Urinary bladder (tissue), 4 donors: ENCODE measurements at places on chromosomes 11 and 22. TPM values are rescaled to one million over a fixed set of nuclear protein-coding genes. Genes with fewer than 3 reads are reported as not detected.

GRCh38 chr11:45162916-45163879, 16.8 kb downstream of the PRDM11 start:
- DNase-seq = no peak

DNA sequence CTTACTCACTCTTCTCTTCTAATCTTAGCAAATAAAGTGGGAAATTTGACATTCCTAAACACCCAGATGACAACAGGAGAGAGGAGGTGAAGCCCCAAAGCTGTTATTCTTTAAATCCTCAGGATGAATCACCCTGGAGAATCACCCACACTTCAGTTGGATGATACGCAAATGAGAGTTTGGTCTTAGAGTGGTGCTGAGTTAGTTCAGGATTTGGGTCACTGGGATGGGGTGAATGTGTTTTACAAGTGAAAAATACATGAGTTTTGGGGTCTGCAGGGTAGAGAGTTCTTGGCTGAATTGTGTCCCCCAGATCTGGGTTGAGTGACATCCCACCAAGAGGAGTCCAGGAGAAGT, 117.2 kb downstream of the GGTLC2 start:
- DNase-seq = no peak

- no peak for DNase-seq
Measured at GRCh38 chr22:24247564-24248344, 2.9 kb upstream of the GGT5 start.

- DNase-seq = peak; percentile 42
Measured at GRCh38 chr11:130830566-130830965, 85.7 kb downstream of the SNX19 start.

- no peak for DNase-seq
Measured at GRCh38 chr22:35997438-35997837, 31.2 kb downstream of the RBFOX2 start.

DNA sequence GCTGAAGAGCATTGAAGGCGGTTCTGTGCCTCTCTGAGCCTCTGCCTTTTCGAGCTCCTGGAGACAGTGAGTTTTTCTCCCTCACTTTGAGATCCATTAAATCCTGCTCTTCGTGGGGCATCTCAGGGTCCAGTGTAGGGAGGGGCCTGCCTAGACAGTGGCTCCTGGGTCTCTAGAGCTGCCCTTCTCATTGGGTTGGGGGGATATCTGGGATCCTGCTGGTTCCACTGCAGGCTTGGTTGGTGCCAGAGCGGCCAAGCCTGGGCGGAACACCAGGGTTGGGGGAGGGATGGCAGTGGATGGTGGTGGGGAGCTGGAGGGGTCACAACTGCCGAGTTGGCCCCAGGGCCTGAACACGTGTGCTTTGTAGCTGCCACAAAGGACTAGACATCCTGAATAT, 52.2 kb upstream of the CARS1 start:
- no peak for DNase-seq

GRCh38 chr22:23256171-23256932, 76.0 kb downstream of the BCR start:
- DNase-seq = no peak

GRCh38 chr22:39431821-39432251, 25.0 kb upstream of the MGAT3 start:
- no peak for DNase-seq

GRCh38 chr22:44179196-44179988, 1.3 kb upstream of the PARVG start:
- no peak for DNase-seq

DNA sequence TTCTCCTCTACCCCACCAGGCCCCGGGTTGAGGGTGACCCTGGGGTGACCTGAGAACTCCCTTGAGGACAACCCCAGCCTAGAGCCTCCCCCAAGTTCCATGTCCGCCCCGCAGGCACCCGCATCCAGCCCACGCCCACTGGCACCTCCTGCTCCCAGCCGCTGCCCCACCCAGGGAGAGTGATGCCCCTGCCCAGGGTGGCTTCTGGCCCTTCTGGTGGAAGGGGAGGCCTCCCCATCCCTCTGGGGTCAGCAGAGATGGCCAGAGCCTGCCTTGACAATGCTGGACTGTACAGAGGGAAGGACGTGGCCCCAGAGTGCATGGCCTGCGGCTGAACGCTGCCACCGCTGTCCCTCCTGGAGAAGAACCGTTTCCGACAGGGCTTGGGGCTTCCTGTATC, 1.1 kb upstream of the TH start:
- no peak for DNase-seq

GRCh38 chr11:85806876-85807275, 4.1 kb downstream of the SYTL2 start:
- DNase-seq = no peak

DNA sequence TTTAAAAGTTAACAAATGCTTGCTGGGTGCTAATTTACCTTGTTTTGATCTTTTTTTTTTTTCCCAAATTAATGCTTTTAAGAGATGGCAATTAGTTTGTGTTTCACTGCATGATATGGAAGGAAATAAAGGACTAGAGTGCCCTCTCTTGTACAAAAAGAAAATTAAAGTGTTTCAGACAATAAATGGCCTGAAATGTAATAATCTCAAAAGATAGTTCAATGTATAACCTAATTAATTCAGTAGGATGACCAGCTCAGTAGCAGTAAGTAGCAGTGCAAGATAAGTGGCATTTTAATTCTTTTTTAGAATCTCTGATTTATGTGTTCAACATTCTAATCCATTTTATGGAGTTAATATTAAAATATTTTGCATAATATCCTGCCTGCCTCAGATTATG, 39.9 kb upstream of the MYO18B start:
- no peak for DNase-seq

- DNase-seq = no peak
Measured at GRCh38 chr11:121523581-121524232, 70.9 kb upstream of the SORL1-AS1 start.

DNA sequence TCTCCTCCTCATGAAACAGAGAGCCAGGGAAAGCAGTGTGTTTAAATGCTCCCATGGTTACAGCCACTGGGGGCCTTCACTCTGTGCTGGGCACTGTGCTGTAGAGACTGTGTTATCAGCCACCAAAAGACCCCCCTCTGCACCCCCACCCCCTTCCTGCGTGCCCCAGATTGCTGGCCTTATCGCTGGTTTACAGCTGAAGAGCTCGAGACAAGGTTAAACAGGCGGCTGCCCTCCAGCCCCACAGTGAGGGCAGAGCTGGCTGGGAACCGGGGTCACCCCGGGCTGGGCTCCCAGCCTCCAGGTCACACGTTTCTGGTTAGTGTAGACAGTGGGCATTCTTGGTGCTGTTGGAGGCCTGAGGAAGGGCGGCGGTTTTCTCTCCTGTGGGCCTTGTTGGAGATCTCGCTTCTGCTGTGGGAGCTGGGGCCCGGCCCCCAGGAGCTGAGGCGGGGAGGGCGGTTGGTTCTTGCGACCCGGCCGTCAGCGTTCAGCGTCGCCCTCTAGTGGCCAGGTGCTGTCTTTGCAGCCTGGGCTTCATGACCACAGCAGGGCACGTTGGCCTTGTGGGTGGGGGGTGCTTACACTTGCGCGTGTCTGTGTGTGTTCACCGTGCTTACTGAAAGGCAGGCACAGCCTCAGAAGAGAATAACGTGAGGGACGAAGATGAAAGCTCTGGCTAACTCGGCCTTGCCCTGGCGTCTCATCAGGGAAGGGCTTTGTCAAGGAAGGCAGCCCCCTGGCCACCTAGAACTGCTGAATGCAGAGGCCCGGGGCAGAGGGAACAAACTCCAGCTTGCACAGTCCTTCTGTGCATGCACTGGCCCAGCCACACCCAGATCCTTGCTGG, 40.8 kb downstream of the TBC1D22A start:
- no peak for DNase-seq

GRCh38 chr11:93033093-93033492, 63.6 kb downstream of the MTNR1B start:
- DNase-seq = no peak

DNA sequence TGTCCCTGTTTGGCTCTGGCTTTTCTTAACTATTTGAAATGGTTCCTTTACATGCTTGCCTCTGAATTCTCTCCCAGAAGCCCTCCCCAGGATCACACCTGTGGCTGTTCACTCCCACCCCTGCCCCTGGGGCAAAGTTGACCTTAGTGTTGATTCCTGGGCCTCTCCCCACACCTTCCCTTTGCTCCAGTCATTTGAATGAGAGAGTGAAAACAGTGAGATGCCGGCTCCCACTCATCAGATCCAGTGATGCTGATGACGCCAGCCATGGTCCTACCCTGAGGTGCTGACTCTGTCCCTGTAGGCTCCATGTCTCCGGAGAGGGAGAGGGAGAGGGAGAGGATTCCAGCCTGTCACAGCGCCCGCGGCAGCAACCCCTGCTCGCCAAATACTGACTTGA, 40.7 kb downstream of the LRP5 start:
- no peak for DNase-seq

DNA sequence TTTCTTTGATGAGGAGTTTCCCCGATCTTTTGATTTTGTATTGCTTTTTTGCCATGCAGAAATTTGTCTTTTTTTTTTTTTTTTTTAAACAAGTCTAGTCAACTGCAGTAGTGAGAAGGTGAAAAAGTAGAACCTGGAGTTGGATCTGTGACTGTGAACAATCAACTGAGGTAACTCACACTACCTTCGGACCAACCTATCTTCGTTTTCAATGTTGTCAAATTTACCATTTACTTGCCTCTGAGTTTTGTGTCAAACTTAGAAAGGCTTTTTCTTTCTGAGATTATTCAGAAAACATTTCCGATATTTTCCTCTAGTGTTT, 20.5 kb downstream of the KLHL22 start:
- no peak for DNase-seq

GRCh38 chr22:50674606-50675552, 2.3 kb downstream of the SHANK3 start:
- DNase-seq = no peak

GRCh38 chr11:131688048-131688693, 317.8 kb downstream of the NTM start:
- no peak for DNase-seq

DNA sequence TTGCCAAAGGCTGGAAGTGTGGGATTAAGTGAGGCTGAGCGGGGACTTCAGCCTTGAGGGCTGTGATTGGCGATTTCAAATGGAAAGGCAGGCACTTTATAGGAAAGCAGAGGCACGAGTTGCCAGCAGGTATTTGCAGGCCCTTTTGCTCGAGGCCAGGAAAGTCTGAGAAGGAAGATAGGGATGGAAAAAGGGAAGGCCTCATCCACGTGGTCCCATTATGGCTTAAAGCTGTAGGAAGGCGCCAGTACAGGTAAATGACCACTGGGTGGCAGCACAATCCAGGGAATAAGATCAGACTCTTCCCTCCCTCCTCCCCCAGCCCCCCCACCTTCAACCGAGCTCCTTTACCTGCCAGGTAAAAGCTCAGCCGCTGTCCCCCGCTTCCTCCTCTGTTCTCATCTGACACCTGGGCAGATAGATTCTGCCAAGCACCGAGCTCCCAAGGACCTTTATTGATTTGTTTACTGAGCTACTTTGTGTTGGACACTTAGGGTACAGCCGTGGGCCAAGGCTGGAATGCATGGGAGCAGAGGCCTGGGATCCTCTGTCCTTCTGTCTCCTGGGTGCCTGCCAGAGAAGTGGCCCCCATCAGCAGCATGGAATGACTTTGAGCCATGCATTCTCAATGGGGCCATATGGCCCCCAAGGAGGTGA, 7.5 kb downstream of the P2RX3 start:
- DNase-seq = no peak

DNA sequence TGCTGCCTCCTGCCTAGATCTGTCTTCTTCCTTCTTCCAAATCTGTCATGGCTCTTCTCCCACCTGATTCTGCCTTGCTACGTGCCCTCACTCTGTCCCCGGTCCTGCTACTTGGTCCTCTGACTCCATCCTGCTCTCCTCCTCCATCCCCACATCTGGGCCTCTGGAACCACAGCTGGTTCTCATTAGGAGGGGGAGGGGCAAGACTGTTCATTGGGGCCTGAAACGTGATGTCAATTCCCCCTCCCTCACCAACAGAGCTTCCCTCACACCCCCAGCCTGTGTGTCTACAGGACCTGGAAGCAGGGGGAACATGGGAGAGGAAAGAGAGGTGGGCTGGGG, 9.1 kb downstream of the DCHS1 start:
- DNase-seq = peak; percentile 79

- DNase-seq = no peak
Measured at GRCh38 chr11:118610773-118611432, 3.5 kb downstream of the PHLDB1 start.

- DNase-seq = no peak
Measured at GRCh38 chr22:20625270-20625669, 117.9 kb downstream of the MED15 start.

- no peak for DNase-seq
Measured at GRCh38 chr11:119078675-119079420, 5.8 kb upstream of the HMBS start.

- no peak for DNase-seq
Measured at GRCh38 chr22:25364281-25364680, 144.8 kb downstream of the CRYBB2 start.

GRCh38 chr11:47656260-47656885, 14.0 kb upstream of the MTCH2 start:
- no peak for DNase-seq

Gene NUP98
- 41.8 TPM for polyA plus RNA-seq

Gene TMEM191B
- polyA plus RNA-seq = 0.60 TPM

Gene HEPN1
- polyA plus RNA-seq = not detected

Gene MYEOV
- polyA plus RNA-seq = 0.13 TPM

Gene CRYAB
- polyA plus RNA-seq = 231 TPM

Gene PHOX2A
- polyA plus RNA-seq = 1.1 TPM

Gene NRIP3
- 2.1 TPM for polyA plus RNA-seq

Gene CATSPERZ
- 0.29 TPM for polyA plus RNA-seq

Gene KCNQ1OT1
- 0.06 TPM for polyA plus RNA-seq

Gene DLG2
- polyA plus RNA-seq = 3.4 TPM
